Activated CD8-positive, alpha-beta T cell treated with anti-CD3 and anti-CD28 coated beads for 36 hours (primary cell): ENCODE measurements at places on chromosomes 2 and 18. TPM values are rescaled to one million over a fixed set of nuclear protein-coding genes. Genes with fewer than 3 reads are reported as not detected.

DNA sequence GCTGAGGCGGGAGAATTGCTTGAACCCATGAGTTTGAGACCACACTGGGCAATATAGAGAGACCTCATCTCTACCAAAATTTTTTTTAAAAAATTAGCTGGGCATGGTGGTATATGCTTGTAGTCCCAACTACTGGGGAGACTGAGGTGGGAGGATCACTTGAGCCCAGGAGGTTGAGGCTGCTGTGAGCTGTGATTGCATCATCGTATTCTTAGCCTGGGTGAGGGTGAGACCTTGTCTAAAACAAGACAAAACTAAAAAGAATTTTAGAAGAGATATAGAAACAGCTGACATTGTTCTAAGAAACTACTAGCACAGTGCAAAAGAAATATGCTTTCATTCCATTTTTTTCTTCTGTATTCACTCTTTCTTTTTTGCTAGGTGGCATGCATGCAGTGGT, 298.4 kb downstream of the NYAP2 start:
- no peak for DNase-seq

DNA sequence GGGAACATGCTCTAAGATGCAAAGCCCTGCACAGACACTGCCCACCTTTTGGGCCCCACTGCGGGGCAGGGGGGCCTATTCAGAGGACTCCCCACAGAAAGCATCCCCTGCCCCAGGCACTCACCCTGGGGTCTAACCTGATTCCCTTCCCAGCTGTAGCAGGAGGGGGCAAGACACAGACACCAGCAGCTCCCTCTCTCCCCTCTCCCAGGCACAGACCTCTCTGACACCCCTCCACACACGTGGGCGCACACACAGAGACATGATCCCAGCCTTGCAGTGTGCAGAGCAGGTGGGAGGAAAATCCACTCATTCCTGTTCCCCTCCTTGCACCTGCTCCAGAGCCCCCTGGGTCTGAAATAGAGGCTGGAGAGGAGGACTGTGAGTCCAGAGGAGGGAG, 10.7 kb downstream of the TNS1 start:
- no peak for DNase-seq

ALPG gene
- not detected for total RNA-seq

- no peak for DNase-seq
These were observed 80.4 kb upstream of the RAPGEF4 start for GRCh38 chr2:172655091-172655837.

GRCh38 chr2:64698668-64699444, 45.1 kb upstream of the SERTAD2 start:
- no peak for DNase-seq

GRCh38 chr2:197304556-197305011, 6.0 kb downstream of the ANKRD44 start:
- peak; percentile 55 for DNase-seq

DNA sequence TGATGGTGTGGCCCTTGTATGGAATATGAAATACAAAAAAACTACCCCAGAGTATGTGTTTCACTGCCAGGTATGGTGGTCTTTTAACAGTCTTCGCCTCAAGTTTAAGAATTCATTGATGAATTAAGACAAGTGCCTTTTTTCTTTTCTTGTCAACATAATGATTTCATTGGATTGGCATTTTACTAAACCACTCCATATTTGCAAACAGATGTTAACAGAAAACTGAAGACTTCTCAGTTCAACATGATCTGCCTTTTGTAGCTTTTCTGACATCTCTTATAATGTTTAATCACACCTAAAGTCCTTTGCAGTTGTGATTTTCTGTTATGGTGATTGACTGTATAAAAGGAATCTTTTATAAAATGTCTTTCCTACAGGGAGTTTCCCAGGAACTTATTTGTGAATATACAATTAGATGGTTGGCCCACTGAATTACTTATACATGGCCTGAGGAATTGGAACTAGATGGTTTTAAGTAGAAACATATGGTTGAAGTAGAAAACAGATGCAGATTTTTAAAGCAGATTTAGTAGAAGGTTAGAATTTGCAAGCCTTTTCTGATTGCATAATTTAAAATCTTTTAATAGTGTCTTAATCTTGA, 39.7 kb downstream of the DYNC1I2 start:
- DNase-seq, result no peak

GRCh38 chr2:158191076-158191895, 89.6 kb downstream of the UPP2 start:
- DNase-seq, result peak; percentile 56

DNA sequence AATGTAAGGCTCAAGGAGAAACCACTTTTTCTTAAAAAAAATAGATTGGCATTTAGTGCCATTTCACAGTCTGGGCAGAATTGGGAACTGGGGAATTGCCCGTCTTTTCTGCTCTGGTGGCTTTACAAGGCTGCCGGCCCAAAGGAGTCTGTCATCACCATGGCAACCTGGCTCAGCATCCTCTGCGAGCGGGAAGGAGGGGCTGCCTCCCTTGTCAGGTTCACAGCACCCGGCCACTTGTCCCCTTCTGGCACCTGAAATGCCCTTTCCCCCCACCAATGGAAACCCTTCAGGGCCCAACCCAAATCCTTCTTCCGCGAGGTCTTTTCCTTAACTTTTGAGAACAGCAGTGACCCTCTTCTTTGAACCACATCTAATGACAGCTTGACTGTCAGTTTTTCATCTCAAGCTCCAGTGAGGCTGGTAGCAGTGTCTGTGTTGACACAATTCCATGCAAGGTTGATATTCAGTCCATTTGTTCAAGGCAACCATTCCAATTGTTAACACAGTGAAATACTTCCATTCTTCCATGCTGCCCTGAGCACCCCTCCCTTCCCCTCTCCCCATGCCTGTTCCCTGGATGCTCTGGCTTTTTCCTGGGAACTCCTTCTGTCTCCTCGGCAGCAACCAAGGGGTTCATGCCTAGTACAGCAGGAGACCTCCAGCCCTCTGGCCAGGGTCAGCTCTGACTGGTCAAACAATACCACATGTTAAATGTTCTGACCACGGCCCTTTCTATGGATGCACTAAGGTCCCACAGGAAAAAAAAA, 79.6 kb downstream of the DNER start:
- no peak for DNase-seq

DNA sequence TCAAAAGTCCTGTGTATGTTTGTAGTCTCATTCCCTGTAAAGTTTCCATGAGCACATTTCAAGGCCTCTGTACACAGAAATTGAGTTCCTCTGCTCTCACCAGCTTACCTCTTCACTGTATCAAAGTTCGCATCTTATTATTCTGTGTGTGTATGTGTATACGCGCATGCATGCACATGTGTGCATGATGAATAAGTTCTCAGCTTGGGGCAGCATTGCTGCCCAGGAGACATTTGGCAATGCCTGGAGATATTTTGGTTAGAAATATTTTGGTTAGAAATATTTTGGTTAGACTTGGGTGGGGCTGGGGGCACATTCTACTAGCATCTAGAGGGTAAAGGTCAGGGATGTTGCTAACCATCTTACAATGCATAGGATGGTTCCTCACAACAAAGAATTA, 23.4 kb downstream of the TCF7L1 start:
- DNase-seq, result no peak

DPYSL5 gene
- not detected for total RNA-seq

HOXD9 gene
- not detected for total RNA-seq

G6PC2 gene
- total RNA-seq, result not detected

DNA sequence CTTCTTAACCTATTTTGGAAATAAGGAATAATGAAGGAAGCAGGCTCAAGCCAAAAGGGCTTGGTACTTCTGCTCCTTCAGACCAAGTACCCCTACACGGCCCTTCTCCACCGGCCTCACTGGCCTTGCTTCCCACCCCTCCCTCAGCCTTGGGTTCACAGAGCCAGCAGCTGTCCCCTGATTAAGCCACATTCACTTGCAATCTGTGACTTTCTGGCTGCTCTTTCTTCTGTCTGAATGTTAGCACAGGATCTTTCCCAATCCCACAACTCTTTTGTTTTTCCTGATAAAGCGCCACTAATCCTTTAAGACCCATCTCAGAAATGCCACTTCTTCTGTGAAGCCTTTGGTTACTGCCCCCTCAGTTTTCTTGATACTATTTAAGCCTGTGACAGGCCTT, 52.4 kb downstream of the REEP1 start:
- DNase-seq, result no peak

DNA sequence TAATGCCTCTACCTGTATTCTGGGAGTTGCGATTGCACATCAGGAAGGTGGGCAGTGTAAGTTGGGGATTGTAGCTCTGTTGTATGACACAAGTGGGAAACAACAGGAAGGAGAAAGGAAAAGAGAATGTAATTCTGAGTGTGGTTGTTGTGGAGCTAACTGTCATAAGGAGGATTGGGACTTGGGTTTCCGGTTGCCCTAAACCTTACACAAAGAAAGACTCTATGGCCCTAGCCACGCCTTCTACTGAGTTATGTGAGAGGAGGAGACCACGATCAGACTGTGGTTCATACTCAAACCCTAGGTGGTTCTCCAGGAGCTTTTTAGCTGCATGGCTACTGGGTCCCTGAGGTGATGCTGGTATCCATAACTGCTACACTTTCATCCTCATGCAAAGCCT, 86.5 kb downstream of the TANC1 start:
- no peak for DNase-seq

GRCh38 chr18:79859314-79859713, 61.6 kb downstream of the KCNG2 start:
- DNase-seq, result no peak

DNA sequence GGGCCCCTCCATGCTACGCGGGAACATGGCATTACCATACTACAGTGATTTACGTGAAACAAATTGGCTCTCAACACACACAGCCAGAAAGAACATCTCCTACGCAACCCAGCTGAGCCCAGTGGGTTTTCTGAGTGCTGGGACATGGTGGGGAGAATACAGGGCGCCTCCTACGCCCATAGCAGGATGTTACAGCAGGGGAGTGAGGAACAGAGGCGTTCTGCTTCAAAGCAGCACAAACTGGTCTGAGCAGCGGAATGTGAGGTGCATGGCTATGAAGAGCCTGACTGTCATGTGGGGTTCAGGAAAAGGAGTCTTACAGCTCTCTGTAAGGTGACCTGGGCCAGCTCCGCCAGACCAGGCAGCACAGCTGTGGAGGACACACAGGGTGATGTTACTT, 108.6 kb upstream of the REV1 start:
- no peak for DNase-seq

- no peak for DNase-seq
These were observed 289.0 kb downstream of the ALPK2 start for GRCh38 chr18:58339890-58340289.

- no peak for DNase-seq
These were observed 330.1 kb downstream of the MYCN start for GRCh38 chr2:16270441-16270840.

GRCh38 chr2:67777010-67777409, 285.8 kb downstream of the C1D start:
- no peak for DNase-seq

PIEZO2 gene
- not detected for total RNA-seq

DNA sequence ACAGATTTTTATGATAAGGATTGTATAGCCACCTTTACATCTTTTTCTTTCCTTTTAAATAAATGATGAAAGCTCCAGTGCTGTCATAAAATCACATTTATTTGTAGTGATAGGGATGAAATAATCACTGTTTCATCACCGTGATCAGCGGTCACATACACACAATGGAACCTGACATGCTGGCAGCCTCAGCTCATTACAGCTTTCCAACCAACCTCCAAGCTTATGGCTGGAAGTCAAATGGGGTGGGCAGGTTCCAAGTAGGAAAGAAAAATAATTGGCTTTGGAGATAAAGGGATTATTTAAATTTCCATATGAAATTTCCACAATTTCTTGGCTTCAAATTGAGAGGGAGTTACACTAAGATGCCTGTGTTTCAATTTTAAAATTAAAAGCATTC, 251.3 kb downstream of the PLCL1 start:
- DNase-seq, result no peak

- DNase-seq, result no peak
These were observed 4.8 kb downstream of the UGP2 start for GRCh38 chr2:63846487-63846886.

OXER1 gene
- total RNA-seq, result 0.40 TPM

GRCh38 chr2:75497256-75497655, 63.5 kb downstream of the EVA1A start:
- no peak for DNase-seq

PSMA8 gene
- 1.3 TPM for total RNA-seq

CCDC141 gene
- 7.8 TPM for total RNA-seq

- no peak for DNase-seq
These were observed 861.7 kb downstream of the SLC4A3 start for GRCh38 chr2:220489121-220489520.

DNA sequence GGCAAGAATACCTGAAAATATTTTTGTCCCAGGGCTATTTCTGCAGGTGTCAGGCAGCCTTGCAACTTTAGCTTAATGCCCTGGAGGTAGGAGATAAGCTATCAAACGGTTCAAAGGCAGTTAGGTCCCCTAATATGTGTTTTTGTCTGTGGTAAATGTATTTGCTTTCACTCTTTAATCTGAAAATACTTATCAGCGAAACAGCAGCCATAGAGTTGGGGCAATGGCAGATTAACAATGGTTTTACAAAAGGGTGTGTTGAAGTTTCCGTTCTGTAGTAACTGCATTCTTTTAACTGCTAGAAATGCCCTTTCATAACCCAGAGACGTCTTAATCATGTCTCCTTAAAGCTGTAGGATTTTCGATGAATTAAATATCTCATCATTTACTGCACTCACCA, 265.0 kb upstream of the TRIB2 start:
- DNase-seq, result no peak

KCTD18 gene
- total RNA-seq, result 16.7 TPM

INPP5D gene
- 38.6 TPM for total RNA-seq

DNA sequence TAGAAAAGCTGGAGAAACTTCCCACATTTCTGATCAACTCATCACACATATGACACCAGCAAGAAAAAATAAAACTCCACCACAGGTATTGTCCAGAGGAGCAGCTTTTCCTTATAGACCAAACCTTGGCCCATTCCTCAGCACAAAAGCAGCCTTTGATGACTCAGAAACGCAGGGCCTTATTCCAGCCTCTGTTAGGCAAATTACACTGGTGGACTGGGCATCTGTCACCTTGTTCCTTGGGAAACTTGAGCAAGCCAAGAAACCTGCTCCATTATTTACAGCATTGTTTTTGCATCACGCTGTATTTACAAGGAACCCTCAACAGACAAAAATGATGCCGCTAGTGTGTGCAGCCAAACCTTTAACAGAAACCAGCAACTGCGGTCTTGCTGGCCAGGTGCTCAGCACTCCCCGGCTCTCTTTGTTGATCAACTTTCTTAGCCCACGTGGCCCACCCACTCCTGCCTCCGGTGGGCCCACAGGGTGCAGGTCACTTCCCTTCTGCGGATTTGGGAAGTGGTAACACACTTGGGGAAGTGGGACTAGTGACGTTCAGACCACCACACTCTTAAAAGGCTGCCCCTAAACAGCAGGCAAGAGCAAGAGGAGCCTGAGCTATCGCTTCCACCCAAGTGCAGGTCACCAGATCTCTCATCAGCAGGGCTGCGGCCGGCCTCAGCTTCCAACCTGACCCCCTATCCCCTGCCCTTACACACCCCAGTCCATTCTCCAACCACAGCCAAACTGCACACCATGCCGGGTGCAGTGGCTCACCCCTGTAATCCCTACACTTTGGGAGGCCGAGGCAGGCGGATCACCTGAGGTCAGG, 1.5 kb downstream of the AP1S3 start:
- peak; percentile 23 for DNase-seq

DNAH6 gene
- total RNA-seq, result 1.3 TPM

- DNase-seq, result no peak
These were observed 52.0 kb downstream of the SLC4A5 start for GRCh38 chr2:74291218-74291544.

- DNase-seq, result no peak
These were observed 24.3 kb downstream of the NCAPH start for GRCh38 chr2:96359866-96360265.

GRCh38 chr18:52216109-52216508, 123.9 kb upstream of the DCC start:
- DNase-seq, result no peak
